Amniotic epithelial cell (primary cell): ENCODE measurements at places on chromosomes 2 and 18.

DNA sequence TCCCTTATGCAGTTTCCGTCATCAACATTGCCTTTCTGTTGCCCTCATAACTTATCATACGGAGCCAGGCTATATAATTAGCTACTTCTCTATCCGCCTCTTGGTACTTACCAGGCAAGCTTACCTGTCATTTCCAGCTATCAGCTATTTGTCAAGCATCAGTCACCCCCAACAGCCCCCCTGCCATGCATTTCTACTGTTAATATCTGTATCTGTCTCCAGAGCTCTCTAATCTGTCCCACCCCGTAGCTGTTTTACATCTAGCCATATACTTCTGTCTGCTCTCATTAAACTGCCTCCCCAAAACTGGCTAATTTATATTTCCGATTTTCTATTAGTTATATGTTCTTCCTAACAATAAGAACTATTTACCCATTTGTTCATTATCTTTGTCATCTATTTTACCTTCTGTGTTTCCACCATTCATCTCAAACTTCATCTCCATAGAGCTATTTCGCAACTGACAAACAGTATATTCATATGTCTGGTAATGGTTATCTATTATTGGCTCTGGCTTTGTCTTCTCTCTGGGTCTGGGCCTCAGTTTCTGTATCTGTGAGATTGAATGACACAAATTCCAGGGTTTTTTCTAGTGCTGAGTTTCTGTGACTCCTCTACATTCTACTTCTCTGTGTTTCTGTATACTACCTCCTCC is 9.6 kb downstream of the EMX1 start:
- DNase-seq: no peak

DNA sequence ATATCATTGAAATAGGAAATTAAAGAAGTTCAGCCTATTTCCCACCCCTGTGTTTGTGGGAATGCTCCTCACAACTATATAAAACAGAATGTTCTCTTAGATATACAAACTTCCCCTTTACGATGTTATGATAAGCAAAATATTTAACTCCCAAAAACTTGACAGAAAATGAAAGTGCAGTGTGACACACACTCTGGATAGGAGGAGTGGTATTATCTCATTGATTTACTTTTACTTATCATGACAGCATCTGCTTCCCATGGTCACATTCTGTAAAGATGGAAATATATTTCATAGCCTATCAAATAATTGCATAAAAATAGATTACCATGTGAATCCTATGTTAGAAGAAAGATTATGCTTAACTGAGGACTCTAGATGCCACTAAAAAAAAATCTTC is 96.6 kb upstream of the STK17B start:
- peak; percentile 72 for DNase-seq

DNA sequence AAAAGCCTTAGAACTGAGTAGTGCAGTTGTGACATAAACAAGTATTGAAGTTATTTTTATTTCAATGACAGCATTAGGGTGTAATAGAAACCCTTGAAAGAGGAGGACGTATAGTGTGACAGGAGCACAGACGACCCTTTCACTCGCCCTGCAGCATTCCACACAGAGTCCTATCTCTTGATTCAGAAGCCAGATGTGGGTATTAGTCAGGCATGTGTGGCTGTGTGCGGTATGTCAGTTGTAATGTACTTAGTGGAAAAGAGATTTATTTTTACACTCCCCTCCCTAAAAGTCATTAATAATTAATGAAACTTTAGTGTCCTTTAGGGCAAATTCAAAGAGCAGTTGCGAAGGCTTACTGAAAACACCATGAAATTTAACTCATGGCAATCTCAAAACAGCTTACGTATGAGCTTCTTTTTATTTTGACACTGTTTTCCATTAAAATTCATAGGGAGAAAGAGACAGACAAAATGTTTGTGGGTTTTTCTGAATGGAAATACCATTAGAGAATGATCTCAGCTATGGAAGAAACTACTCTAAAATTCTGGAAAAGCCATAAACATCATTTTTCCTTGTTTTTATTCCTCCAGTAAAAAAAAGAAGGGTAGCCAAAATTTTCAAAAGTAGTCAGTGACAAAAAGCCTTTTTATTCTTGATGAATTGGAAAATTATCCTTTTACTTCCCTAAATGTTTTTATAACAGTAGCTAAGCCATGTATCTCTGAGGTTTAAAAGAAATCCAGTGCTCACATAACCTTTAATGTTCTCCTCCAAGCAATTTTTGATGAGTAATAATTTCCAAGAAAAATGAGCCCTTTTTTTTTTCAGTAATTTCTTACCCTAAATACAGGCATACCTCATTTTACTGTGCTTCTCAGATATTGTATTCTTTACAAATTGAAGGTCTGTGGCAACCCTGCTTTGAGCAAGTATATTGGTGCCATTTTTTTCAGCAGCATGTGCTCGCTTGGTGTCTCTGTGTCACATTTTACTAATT is 84.0 kb upstream of the DSEL start:
- DNase-seq: peak; percentile 75

DNA sequence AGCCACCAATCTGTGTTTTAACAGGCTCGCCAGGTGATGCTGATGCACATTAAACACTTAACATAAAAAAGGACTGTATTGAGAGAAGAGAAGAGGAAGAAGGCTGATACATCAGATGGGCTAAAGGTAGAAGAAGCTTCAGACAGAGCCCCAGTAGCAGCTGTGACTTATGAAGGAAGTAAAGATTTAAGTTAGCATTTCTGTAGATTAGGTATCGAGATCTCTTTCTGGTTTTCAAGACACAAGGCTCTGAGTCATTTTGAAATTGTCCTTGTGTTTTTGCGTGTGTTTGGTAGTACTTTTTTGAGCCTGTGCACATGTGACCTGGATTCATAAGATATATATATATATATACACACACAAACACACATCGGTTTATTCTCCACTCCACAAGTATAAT is 40.6 kb upstream of the GCFC2 start:
- no peak for DNase-seq

DNA sequence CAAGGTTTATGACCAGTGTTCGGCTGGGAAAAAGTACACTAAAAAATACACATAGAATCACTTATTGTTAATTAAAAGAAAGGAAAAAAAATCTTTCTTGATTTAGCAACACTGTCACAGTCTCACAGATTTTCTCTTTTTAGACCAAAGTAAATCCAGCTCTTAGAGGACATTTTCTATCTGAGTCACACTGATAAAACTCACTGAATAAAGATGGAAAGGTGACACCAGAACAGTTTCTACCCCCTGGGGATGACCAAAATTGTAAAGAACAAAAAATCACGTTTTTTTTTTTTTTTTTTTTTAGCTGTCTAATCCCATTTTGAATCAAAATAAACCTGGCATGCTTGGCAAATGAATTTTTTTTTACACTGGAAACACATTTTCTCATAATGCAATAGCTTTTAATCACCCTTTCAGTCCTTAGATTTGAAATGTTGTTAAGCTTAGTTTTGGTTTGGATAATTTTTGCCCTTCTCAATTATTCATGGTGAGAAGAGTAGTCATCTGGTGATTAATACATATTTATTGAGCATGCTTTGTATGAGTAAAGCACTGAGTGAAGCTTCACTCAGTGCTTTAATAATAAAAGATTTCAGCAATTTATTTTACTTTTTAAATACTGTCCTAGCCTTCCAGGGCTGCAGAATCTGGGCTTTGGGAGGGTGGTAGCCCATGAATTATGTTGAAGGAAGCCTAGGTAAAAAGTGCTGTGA is 886.3 kb downstream of the SLC4A3 start:
- no peak for DNase-seq

GRCh38 chr2:64982932-64983331 is 6.3 kb upstream of the SLC1A4 start:
- no peak for DNase-seq

DNA sequence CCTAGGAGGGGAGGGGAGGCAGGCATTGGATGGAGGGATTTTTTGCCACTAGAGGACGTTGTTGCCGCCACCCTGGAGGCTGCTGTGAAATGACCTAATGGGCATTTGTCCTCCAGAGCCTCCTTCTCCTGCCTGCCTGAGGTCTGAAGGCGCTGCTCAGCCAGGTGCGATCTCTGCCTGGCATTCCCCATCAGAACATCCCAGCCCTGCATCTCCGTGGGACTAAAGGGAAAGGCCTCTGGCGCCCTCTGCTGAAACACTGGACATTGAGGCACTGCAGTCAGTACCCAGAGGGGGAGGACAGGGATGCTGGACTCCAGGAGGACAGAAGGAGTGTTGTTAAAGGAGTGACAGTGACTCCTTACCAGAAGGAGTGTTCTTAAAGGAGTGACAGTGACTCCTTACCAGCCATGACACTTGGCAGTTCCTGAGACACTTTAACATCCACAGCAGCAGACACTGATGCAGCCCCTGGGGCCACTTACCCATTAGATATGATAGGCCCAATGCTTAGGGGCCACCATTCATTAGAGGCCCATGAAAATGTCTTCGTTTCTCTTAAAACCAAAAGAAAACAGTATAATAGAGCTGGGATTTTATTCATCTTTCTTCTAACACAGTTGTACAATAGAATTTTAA is 17.0 kb downstream of the THNSL2 start:
- peak; percentile 21 for DNase-seq

GRCh38 chr2:181844551-181845290 is 46.8 kb upstream of the ITPRID2 start:
- no peak for DNase-seq

GRCh38 chr2:77232909-77233425 is 289.2 kb downstream of the LRRTM4 start:
- peak; percentile 59 for DNase-seq

- DNase-seq: peak; percentile 29
Observed at GRCh38 chr2:177909962-177910361, 162.6 kb downstream of the PDE11A start.

DNA sequence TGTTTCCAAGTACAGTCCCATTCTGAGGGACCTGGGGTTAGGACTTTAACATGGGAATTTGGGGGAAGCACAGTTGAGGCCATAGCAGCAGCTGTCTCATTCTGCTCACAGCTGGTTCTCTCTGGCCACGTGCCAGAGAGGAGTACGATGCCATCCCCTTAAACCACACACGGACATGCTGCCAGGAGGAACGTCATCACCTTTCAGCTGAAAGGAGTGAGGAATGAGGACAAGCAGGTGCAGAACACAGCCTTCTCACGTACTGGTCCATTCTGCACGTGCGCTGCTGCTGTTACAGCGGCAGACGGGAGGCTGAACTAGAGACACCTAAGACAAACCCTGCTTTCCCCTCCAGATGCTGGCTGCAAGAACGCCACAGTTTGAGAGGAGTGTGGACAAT is 33.5 kb downstream of the ODC1 start:
- DNase-seq: no peak
